ENCODE measurements at places on chromosomes 1 and 21.

GRCh38 chr1:97907886-97908285 is 12.9 kb downstream of the DPYD start:
- DNase-seq, result no peak

- DNase-seq, result peak; percentile 67
Measured at GRCh38 chr21:36028127-36029069, 31.9 kb downstream of the SETD4 start.

DNA sequence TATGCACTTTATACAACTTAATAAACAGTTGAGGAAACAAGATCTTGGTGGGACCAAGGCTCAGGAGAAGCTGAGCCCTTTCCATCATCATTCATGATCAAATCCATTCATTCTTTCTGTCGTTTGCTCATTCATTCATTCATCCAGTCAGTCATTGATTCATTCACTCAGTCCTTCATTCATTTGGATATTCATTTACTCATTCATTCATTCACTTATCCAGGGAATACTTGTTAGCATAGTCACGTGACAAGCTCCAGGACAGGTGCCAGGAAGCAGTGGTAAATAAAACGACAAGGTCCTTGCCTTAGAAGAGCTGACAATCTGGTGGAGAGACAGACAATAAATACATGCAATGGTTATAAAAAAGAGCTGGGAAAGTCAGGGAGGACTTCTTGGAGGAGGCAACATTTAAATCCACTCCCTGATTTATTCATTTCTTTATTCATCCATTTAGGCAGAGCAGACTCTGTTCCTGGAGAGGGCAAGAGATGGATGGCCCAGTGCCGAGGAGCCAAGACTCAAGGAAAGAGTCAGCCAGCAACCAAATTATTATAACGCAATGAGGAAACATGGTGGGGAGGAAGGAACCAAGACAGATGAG is 74.1 kb upstream of the CASZ1 start:
- DNase-seq, result no peak

DNA sequence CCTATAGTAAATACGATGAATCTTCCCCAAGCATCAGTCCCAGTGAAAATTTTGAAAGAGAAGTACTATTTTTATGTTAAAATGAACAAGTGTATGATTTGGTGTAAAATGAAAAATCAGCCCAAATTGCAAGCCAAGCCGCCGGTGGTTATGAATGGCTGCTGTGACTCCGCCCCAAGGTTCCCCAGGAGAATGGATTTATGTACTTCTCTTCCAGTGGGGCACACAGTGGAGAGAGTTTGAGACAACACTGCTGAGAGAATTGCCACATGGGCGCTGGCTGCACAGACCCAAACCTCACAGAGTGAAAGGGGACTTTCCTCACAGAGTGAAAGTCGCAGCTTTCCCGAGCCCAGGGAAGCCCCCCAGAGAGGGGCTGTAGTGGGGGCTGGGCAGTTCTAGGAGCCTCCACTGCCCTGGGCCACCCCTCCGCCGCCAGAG is 24.0 kb downstream of the CDK18 start:
- no peak for DNase-seq

GRCh38 chr21:15094706-15095105 is 29.9 kb upstream of the NRIP1 start:
- no peak for DNase-seq

GRCh38 chr1:188782220-188782841 is 1695.3 kb downstream of the BRINP3 start:
- DNase-seq, result no peak

- DNase-seq, result no peak
Measured at GRCh38 chr1:98478121-98478520, 183.4 kb upstream of the SNX7 start.

DNA sequence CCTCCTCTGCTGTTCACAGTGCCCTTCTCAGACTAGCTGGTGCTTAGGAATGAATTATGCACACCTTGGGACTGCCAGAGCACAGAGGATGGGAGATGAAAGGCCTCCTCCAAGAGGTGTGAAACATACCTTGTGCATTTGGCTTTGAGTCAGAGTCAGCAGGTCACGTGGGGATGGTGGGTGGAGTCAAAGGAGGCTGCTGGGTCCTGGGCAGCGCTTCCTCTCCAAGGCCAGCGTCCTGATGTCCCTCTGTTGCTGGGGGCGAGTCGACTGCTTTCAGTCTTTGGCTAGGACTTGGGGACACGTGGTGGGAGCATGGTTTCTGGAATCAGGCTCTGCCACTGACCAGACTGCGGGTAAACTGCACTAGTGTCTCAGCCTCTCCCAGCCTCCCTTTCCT is 91.2 kb downstream of the AJAP1 start:
- DNase-seq, result no peak

- DNase-seq, result peak; percentile 64
Measured at GRCh38 chr21:31604591-31605190, 54.8 kb upstream of the SOD1 start.

GRCh38 chr21:41770901-41771624 is 4.2 kb upstream of the RIPK4 start:
- no peak for DNase-seq

DNA sequence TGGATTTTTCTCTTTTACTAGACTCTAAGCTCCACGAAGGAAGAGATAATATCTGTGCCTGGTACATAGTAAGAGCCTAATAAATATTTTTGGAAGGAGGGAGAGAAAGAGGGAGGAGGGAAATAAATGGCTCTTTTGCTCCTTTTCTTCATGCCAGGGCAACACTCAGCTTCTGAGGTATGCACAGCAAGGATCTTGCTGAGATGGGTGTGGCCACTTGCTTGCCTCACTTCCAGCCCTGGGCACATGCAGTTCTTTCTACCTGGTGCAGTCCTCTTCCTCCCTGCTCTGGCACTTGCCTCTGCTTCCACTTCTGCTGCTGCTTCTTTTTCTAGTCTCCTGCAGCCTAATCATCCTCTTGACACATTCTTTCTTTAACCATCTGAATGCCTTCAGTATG is 148.1 kb downstream of the FGGY start:
- DNase-seq, result no peak

DNA sequence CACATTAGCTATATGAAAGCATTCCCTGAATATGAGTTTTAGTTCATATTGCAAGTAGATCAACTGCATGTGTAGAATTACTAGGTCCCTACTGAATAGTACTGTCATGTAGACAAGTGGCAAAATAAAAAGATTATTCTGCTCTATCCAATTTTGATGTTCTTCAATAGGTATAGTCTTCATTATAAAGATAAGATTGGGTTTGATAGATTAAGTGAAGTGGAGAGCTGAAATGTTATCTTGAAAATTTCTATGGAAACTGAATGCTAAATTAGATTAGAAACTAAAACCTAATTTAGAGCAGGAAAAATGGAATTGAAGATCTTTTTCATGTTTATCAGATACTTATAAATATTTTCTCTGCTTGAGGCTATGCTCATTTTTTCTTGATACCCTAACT is 1610.0 kb downstream of the BRINP3 start:
- no peak for DNase-seq

- DNase-seq, result peak; percentile 48
Measured at GRCh38 chr1:112395256-112395820, 676 bp upstream of the CTTNBP2NL start.

GRCh38 chr1:188295157-188295556 is 1466.4 kb downstream of the PLA2G4A start:
- DNase-seq, result no peak

DNA sequence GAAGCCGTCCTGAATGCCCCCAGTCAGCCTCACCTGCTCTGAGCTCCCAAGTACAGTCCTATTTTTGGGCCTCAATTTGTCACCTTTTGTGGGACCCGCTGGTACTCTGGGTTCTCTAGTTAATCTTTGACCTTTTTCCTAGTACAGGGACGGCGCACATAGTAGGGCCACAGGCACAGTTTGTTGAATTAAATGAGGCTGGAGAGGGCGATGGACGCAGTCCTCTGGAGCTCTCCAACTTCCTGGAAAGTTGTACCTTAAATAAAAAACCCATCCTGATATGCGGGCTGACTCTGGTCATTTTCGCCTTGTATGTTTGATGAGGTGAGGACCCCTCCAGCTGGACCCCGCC is 4.8 kb downstream of the FAM110D start:
- DNase-seq, result no peak

- no peak for DNase-seq
Measured at GRCh38 chr21:25565272-25566211, 41.7 kb downstream of the MRPL39 start.

DNA sequence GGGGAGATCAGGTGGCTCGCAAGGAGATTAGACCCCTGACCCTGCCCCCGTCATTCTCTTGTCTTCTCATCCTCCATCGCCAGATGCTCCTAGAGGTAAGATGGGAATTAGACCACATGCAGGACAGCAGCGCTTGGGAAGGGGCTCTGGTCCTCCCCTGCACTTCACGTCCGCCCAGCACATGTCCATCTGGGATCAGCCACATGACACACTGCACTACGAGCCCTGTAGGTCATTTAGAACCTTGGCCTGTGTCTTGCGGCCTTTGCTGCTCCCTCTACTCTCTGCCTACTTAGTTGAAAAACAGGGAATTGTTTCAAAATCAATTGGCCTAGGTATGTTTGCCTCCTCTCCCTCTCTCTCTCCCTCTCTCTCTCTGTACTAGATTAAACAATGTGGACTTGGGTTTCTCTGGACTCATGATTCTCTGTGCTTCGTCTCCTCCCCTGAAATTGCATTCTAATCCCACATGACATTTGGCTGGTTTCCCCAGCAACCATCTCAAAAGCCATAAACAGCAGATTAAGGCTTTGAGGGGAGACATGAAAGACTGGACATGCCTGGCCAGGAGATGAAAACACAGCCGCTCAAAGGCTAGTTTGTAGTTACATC is 3.8 kb upstream of the NCMAP start:
- DNase-seq, result no peak

GRCh38 chr1:48677306-48678287 is 99.1 kb downstream of the BEND5 start:
- peak; percentile 31 for DNase-seq

GRCh38 chr1:200415789-200416593 is 6.2 kb upstream of the ZNF281 start:
- peak; percentile 87 for DNase-seq

DNA sequence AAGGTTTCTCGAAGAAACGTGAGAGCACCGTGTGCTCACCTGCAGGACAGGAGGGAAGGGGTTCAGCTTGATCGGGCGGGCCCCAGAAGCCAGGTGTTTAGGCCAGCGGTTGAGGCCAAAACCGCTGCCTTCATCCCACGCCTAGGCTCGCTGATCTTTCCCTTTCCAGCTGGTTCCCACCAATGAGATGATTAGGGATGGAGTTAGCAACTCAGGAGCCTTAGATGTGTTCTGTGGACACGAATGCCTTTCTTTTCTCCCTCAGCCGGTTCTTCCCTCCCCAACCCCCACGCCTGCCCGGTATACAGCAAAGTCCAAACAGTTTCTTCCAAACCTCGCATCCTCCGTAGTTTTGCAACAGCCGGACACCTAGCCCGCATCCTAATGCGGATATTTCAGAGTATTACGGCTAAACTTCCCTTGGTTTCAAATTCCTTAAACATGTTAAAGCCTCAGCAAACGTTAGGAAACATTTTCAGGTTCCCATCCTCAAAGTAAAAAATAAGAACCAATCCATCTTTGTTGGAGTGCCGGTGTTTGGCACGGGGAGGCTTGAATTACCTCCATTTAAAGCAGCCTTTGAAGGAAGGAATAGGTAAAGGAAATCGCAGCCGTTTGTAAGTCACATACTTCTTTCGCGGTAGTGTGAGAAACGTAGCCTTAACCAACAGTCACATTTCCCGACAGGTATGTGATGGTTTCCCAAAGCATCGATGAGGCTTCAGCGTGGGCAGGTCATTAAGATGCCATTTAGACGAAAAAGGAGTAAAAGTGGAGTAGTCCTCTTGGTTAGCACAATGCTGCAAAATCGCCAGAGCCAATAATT is 1.1 kb downstream of the LRRC8C start:
- peak; percentile 56 for DNase-seq

GRCh38 chr21:23809573-23809972 is 1797.7 kb downstream of the MRPL39 start:
- no peak for DNase-seq

- DNase-seq, result no peak
Measured at GRCh38 chr21:45322960-45323461, 35.3 kb upstream of the POFUT2 start.

DNA sequence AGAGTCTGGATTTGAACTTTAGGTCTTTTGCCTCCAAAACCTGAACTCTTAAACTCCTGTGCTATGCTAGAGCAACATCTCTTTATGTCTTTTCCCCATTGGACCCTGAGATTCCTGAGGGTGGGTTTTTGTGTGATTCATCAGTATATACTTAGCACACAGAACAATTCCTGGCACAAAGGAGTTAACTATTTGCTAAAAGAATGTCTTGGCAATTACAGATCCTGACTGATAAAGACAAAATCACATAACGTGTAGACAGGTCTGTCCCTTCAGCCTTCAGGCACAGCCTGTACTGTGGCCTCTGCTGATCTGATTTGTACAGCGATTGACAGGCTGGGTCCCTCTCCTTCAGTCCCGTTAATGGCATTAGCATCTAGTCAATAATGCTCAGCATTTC is 162.4 kb upstream of the BEND5 start:
- DNase-seq, result no peak

- DNase-seq, result no peak
Measured at GRCh38 chr1:213997038-213997771, 9.4 kb downstream of the PROX1 start.

DNA sequence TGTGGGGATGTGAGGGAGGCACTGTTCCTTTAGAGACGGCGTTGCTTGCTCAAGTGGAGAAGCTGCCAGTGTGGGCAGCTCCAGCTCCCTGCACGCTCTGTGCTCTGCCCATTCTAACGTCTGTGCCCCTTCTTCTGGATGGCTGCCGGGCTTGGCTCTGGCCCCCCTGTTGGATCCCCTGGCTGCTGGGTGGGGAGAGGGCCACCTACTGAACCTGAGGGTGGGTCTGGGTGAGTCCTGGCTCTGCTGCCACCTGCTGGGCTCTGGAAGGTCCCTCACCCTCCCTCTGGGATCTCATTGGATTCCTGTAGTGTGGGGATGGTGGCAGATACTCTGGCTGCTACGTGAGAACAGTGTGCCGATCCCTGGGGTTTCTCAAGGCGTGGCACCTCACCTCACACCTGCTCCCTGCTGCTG is 5.0 kb downstream of the PFKL start:
- peak; percentile 65 for DNase-seq

DNA sequence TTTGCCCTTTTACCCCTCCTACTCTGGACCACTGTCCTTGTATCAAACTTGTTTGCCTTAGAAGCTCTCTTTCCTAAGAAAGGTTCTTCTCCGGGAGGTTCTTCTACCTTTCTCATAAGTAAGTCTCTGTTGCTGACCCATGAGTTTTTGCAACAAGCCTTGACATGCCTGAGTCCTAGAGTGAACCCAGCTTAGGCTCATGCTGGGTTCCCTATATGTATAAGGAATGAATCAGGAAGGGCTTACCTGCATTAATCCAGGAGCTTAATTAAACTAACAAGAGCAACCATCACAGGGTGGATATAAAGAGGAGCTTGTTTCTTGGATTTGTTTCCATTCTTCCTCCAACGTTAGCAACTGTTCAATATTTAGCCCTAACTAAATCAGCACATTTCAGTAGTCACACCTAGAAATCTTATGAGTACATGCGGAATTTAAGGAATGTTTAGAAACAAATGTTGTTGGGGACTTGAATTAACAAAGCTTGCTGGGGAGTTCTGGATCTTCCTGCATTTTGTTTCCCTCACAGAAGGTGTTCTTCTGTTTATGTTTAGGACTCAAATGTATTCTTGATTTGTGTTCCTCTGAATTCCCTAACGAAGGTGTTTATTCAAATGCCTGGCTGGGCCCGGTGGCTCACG is 64.3 kb upstream of the RAB3GAP2 start:
- DNase-seq, result no peak

GRCh38 chr21:41043014-41043413 is 124.9 kb upstream of the BACE2 start:
- DNase-seq, result no peak

- no peak for DNase-seq
Measured at GRCh38 chr1:45397285-45397684, 57.0 kb upstream of the MUTYH start.
